ENCODE measurements at places on chromosomes 6 and 20.

GRCh38 chr20:62142252-62143080 is 728 bp downstream of the PSMA7 start:
- DNase-seq, result no peak

GRCh38 chr20:47770935-47771334 is 14.3 kb downstream of the SULF2 start:
- no peak for DNase-seq

DNA sequence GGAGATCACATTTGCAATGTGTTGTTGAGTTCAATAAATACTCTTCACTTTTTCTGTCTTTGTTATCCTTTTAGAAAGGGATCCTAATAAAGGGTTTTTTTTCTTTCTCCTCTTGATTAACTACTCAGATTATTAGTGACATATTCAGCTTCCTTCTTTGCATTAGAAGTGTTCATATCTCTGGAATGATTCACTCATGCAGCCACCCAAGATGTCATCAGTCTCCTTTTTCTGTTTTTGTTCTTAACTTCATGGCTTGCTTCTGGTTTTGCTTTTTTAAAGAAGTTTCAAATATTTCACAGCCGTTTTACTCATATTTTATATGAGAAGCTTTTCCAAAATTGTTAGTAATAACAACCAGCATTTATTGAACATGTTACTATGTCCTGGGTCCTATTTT is 187.6 kb downstream of the TMEM242 start:
- DNase-seq, result no peak

- DNase-seq, result peak; percentile 7
Measured at GRCh38 chr6:109891924-109892323, 86.2 kb upstream of the GPR6 start.

GRCh38 chr6:34374069-34374468 is 18.4 kb downstream of the NUDT3 start:
- no peak for DNase-seq

GRCh38 chr6:141548966-141549365 is 583.8 kb upstream of the GJE1 start:
- no peak for DNase-seq

DNA sequence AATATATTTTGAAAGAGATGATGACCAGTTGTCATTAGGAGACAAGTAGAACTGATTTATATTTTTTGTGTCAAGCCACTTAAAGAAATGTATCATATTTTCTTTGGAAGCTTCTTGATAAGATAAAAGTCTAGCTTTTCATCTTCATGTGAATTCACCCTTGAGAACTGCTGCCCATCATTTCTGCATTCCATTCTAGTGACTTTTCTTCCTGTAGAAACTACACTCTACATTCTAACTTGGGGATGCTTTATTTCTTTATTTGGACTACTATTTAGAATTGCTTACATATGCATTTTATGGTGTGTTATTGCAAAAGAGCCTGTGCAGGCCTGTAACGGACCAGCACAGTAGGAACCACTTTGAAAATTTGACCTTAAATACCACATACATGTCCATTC is 335.0 kb upstream of the KCNQ5 start:
- no peak for DNase-seq

GRCh38 chr6:111150577-111150976 is 63.3 kb downstream of the SLC16A10 start:
- DNase-seq, result no peak

DNA sequence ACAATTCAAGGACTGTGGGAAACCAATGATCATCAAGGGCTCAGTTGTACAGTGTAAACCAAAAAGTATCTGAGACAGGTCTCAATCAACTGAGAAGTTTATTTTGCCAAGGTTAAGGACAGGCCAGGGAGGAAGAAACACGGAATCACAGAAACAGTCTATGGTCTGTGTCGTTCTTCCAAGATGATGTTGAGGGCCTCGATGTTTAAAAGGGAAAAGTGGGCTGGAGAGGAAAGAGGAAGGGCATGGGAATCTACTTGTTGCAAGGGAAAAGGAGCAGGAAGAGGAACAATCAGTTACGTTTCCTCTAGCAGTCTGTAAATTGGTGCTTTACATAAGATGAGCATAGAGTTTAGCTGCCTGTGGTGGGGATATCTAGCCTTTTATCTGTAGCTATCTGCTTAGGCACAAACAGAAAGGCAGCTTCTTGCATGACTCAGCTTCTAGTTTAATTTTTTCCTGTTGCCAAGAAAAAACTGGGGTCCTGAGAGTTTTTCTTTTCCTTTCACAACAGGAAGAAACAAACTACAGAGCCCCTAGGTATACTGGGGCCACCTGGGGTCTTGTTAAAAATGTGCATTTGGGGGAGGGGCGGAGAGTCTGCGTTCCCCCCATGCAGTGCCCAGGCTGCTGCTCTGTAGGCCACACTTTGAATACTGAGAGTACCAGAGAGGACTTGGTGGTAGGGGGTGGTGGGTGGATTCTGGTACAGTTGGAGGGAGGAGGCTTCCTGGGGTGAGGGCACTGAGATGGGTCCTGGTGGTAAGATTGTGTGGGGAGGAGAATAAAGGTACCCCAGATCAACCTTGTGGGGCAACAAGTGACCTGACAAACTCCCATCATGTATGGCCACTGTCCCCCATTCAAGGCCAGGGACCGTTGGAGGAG is 35.3 kb upstream of the EZR start:
- DNase-seq, result peak; percentile 76

GRCh38 chr20:3164763-3165410 is 5.2 kb upstream of the FASTKD5 start:
- DNase-seq, result no peak

GRCh38 chr6:116536216-116536621 is 9.3 kb downstream of the TRAPPC3L start:
- DNase-seq, result peak; percentile 64

GRCh38 chr20:48317578-48317977 is 510.2 kb downstream of the PREX1 start:
- DNase-seq, result no peak

DNA sequence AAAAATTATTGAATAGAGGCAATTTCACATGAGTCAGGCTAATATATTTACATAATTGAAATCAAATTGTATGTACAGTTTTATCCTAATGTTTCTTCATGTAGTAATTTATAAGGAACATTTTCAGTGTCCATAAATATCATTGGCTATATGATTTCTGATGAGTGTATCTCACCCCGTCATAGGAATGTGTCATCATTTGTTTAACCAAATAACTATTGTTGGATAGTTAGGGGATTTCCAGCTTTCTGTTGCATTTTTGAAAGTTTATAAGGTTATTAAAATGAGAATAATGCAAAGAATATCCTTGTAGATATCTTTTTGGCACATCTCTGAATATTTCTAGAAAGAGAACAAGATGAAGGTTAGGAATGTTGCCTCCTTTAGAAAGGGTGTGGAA is 39.0 kb downstream of the SYTL3 start:
- peak; percentile 31 for DNase-seq

DNA sequence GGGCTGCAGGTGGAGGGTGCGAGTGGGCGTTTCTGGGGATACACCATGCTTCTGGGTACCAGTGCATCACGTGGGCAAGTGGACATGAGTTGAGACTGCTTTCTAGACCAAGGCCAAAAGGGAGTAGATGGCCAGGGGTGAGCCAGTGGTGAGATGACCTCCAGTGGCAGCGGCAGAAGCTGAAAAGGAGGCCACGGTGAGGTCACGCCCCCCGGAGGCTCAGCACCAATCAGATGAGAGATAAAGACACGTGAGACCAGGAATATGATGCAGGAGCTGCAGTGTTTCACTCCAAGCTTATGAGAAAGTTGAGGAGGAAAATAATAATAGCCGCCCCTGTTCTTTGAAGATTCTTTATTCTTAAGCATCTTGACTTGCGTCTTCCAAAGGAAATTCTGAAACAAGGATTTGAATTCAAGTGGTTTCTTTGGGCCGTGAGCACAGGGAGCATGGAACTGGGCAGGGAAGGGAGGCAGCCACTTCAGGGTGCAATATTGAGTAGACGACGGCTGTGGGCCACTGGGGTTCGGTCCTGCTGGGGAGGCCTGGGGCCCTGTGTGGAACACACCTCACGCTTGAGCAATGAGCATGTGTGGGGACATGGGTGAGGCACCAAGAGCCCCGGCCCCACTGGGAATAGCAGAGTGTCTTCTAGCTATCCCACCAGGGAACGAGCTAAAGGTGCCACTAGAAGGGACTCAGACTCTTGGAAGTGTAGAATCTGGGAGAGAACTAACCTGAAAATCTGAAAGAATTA is 156.7 kb upstream of the LRFN2 start:
- DNase-seq, result no peak

DNA sequence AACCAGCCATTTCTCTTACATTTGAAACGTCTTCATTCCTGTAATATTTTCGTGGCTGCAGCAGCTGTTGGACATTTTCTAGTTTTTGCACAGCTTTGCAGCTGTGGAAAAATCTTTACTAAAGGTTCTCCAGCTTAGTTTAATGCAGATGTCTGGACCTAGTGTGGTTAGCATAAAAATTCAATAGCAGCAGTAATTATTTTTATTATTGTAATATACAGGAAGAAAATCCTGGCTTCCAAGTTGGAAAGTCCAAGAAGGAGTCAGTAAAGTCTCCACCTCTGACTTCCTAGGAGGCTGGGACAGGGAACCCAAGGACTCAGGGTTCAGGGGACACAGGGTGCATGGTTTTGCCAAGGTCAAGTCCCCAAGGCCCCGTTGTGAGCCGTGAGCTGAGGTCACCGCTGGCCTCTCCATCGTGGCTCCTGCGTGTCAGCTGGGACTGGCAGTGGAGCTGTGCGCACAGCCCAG is 230.6 kb downstream of the FNDC1 start:
- no peak for DNase-seq

DNA sequence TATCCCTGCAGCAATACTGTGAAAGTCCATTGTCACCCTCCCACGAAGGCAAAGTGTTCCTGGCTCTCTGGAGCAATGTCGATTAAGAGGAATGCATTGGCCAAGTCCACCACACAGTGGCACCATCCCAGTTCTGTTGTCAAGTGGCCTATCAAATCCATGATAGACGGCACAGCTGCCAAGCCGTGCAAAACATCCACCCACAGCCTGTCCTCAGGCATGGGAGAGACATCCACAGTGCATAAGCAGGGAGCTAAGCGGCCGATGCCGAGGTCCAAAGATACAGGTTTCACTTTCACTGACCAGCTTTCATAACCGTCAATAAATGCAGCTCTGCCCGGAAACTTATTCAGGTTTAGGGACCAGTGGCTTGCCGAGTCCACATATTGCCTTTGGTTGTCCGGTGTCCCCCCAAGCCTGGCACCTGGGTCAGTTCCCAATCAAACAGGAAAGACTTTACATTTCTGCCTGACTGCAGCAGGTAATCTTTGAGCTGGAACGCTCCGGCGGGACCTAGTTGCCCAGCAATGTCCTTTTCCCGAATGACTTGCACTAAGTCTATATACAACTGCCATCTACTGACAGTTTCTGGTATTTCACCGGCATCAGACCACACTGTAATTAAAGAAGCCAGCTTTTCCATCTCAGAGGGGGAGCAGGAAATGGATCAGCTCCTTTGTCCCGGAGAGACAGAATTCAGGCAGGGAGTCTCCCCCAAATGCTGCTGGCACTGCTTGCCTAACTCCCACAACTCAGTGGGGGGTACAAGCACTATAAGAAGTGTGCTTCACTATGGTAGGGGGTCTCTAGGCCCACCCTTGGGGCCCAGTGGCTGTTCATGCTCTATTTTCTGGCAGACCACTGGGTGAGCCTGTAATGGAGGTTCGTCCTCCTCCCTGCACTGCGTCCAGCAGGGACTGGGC is 6.3 kb downstream of the ZKSCAN3 start:
- DNase-seq, result peak; percentile 77

DNA sequence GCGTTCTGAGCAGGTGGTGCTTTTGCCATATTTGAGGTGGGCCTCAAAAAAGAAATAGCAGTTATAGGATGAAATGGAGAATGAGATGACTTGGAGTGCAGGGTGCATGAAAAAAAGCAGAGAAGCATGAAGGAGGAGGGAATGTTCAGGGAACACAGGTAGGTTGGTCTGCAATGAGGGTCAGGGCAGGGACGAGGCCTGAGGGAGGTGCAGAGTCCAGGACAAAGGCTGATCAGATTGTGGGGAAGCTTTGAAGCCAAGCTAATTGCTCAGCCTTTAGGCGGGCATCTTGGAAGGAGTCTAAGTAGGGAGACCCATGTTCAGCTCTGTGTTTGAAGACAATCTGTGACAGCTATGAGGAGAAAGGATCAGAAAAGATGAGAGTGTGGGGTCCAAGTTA is 12.0 kb downstream of the TRAM2 start:
- DNase-seq, result no peak

DNA sequence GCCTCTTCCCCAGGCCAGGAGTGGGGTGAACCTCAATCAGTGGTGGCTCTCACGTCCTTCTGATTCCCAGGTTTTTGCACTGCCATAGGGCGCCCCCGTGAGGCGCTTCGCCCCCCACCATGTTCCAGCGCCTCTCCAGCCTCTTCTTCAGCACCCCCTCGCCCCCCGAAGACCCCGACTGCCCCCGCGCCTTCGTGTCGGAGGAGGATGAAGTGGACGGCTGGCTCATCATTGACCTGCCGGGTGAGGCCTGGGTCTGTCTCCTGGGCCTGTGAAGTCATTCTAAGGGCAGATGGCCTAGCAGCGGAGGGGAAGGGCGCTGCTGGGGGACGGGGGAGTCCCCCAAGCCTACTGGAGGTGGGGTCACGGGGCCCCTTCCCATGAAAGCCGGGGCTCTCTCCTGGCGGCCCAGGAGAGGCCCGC is 4.5 kb downstream of the TP53INP2 start:
- DNase-seq, result peak; percentile 63

GRCh38 chr6:129124347-129124746 is 241.4 kb downstream of the LAMA2 start:
- DNase-seq, result no peak

- DNase-seq, result no peak
Measured at GRCh38 chr6:119147101-119148053, 68.9 kb upstream of the FAM184A start.

GRCh38 chr6:42394881-42395620 is 56.7 kb downstream of the TRERF1 start:
- no peak for DNase-seq
